GM23338 (cell line): ENCODE measurements at places on chromosomes 3 and 15. TPM values are rescaled to one million over a fixed set of nuclear protein-coding genes. Genes with fewer than 3 reads are reported as not detected.
A peak's percentile ranks its signal among the peaks of the same experiment; 100 is the strongest.

DNA sequence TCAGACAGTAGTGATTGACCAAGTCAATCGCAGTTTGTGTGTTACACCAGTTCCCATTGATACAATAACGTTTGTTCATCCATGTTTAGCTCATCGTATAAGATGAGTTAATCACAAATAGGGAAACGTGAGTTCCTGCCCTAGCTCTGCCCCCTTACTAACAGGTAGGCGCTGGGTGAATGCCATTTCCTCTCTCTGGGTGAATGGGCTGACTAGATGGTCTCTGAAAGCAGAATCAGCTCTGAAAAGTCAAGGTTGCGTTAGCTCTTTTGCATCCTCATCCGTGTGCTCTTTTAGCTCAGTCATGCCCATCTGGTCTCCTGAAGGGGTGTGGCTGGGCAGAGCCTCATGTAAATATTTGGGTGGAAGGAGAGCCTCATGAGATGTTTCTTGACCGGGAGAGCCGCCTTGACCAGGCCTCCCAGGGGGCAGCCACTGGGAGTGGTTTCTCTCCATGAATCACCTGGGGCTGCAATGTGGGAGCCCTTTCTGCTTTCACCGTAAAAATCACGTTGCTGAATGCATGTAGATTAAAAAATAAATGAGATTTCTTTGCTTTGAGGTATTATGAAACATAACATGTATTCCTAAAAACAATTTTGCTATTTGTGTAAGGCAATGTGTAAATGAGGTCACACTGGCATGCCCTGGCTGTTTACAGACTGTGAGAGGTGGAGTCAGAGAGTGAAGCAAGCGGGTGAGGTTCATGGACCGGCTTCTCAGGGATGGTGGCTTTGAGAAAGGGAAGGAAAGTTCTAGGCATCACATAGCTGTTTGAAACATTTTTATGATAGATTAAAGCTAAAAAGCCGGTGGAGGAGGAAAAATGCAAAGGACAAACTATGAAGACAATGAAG, 108.4 kb upstream of the RASGRP1 start:
- H3K27ac ChIP-seq = no peak overlapping the region
- H3K4me1 ChIP-seq = 0 out of 2 replicates have a peak, but pooled peaks cover 6% of the 10 kb centered on the region
- DNase-seq = no peak
- no peak overlapping the region for H3K4me3 ChIP-seq
- no peaks in the 10 kb centered on the region for H3K27me3 ChIP-seq
- no peaks in the 10 kb centered on the region for H3K36me3 ChIP-seq

GRCh38 chr3:29827756-29828155, 546.9 kb downstream of the RBMS3 start:
- peaks cover 6% of the 10 kb centered on the region; the same call in 1 of the 2 replicates for H3K4me1 ChIP-seq
- H3K27ac ChIP-seq = no peak overlapping the region
- H3K4me3 ChIP-seq = no peak overlapping the region
- no peak for DNase-seq
- H3K36me3 ChIP-seq = no peaks in the 10 kb centered on the region

DNA sequence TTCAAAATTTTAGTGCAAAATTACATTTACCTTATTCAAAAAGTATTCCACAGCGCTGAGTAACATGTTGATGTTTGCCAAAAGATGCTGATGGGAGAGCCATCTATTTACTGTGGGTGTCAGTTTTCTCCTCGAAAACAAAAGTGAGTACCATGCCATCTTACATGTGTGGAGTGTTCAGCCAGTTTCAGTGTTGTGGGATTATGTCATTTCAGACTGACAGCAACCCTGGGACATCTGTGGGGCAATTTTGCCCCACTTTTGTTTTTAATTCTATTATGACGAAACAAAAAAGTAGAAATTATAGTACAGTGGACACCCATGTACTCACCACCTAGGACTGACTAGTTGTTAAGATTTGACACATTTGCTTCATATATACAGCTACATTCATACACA, 19.6 kb downstream of the SLCO3A1 start:
- no peaks in the 10 kb centered on the region for H3K4me1 ChIP-seq
- no peak overlapping the region for H3K4me3 ChIP-seq
- no peak for DNase-seq
- no peak overlapping the region for H3K27ac ChIP-seq
- H3K36me3 ChIP-seq = no peaks in the 10 kb centered on the region

GRCh38 chr3:185114756-185115155, 38.1 kb downstream of the C3orf70 start:
- no peak for DNase-seq
- H3K27me3 ChIP-seq = no peaks in the 10 kb centered on the region
- no peak overlapping the region for H3K27ac ChIP-seq
- no peak overlapping the region for H3K4me3 ChIP-seq

DNA sequence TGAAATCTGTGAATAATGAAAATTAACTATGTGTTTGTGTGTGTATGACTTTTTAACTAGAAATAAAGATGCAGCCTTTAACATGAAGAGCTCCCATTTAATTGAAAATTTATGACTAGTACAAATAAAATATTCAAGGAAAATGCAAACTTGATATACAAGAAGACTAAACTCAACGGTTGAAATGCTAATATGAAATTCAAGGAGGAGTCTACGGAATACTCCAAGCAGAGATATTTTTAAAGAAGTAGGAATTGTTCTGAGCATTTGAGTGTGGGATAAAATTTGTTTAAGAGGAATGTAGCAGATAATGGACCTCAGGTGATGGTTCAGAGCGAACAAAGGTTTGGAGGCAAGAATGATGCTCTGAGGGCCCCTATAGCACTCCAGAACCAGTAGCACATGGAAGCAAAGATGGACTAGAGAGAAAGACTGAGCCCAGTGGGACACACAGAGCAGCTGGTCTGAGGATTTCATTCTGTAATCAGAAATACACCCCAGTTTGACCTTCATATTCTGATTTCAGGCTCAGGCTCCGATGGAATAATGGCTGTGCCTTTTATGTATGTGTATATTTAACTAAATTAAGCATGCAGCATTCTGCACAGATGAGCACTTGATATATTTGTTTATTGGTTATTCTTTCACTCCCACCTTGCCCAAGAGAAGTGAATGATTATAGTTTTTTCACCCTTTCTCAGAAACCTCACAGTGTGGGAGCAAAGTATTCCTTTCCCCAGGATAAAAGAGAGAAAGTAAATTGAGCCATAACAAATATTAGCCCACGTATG, 227.1 kb downstream of the ZPLD1 start:
- no peaks in the 10 kb centered on the region for H3K36me3 ChIP-seq
- no peak for DNase-seq
- H3K4me3 ChIP-seq = no peak overlapping the region
- no peak overlapping the region for H3K27ac ChIP-seq
- no peaks in the 10 kb centered on the region for H3K4me1 ChIP-seq

DNA sequence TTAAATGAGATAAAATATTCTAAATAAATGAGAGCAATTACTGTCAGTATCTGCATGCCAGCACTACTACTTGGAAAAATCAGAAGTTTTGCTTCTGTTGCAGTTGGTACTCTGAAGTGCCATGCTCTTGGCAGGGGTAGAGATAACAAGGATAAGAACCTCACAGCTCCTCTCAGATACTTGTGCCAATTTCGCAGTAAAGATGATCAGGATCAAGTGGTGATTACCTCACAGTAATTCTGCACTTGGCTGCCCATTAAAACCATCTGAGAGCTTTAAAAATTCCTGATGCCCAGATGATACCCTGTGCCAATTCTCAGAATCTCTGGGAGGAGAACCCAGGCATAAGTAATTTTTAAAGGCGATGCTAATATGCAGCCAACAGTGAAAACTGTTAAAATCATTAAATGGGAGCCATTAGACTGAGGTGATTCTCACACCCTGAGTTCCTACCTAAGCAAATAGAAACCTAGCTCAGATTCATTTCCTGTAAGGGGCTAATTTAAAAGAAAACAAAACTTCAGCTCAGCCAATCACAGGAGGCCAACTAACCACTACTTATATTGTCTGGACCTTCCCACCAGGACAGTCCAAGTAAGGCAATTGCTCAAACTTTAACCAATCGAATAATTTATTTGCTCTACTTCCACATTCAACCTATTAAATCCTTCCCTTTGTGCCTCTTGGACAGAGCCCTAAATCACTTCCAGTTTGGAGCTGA, 171.2 kb downstream of the KCNMB2 start:
- no peaks in the 10 kb centered on the region for H3K36me3 ChIP-seq
- H3K4me1 ChIP-seq = peaks cover 22% of the 10 kb centered on the region
- H3K27me3 ChIP-seq = no peaks in the 10 kb centered on the region
- H3K4me3 ChIP-seq = no peak overlapping the region
- DNase-seq = no peak
- H3K27ac ChIP-seq = no peak overlapping the region

- no peak overlapping the region for H3K4me3 ChIP-seq
- H3K27me3 ChIP-seq = no peaks in the 10 kb centered on the region
- peaks cover 9% of the 10 kb centered on the region; the same call in 1 of the 2 replicates for H3K4me1 ChIP-seq
Observed at GRCh38 chr3:115363071-115363470, 216.0 kb upstream of the ZBTB20 start.

GRCh38 chr15:66994927-66995656, 70.3 kb upstream of the SMAD3 start:
- DNase-seq = no peak
- no peaks in the 10 kb centered on the region for H3K27me3 ChIP-seq
- no peaks in the 10 kb centered on the region; the same call in 1 of the 2 replicates for H3K4me1 ChIP-seq
- H3K27ac ChIP-seq = no peak overlapping the region
- no peaks in the 10 kb centered on the region for H3K36me3 ChIP-seq

DNA sequence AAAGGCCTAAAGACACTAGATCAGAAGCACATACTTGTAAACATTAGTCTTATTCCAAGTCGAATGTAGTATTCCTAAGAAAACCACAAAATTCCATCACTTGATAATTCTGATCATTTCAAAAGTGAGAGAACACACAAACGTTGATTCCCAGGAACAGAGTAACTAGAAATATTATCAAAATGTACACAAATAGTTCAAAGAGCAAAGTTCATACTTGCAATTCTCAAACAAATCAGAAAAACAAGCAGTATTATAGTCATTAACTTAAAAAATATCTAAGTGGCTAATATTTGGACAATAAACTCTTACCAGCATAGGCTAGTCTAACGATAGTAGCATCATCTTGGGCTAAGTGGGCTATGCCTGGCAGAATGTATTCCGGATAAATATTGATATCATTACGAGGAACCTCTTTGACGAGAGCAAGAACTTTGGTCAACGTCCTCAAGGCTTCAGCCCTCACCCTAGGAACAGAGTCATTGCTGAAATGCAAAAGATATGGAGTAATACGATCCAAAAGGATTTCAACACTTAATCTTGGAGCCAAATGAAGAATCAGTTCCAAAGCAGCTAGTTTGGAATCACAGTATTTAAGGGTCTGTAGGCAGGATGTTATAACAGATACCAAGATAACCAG, 13.3 kb downstream of the PIK3R4 start:
- no peaks in the 10 kb centered on the region for H3K4me1 ChIP-seq
- H3K36me3 ChIP-seq = peaks cover 15% of the 10 kb centered on the region; the same call in 1 of the 2 replicates
- no peaks in the 10 kb centered on the region for H3K27me3 ChIP-seq
- H3K4me3 ChIP-seq = no peak overlapping the region
- DNase-seq = no peak

- H3K27me3 ChIP-seq = no peaks in the 10 kb centered on the region
- H3K4me1 ChIP-seq = no peaks in the 10 kb centered on the region
- no peak overlapping the region for H3K4me3 ChIP-seq
- H3K36me3 ChIP-seq = no peaks in the 10 kb centered on the region
Observed at GRCh38 chr3:134437211-134437752, 48.5 kb downstream of the ANAPC13 start.

GRCh38 chr3:61594144-61594963, 33.0 kb downstream of the PTPRG start:
- no peak overlapping the region for H3K27ac ChIP-seq
- no peaks in the 10 kb centered on the region for H3K36me3 ChIP-seq
- no peaks in the 10 kb centered on the region for H3K27me3 ChIP-seq
- DNase-seq = no peak
- H3K4me3 ChIP-seq = no peak overlapping the region

- H3K36me3 ChIP-seq = no peaks in the 10 kb centered on the region
- no peaks in the 10 kb centered on the region for H3K4me1 ChIP-seq
- DNase-seq = peak; percentile 76
- H3K27ac ChIP-seq = no peak overlapping the region
- H3K4me3 ChIP-seq = no peak overlapping the region
Observed at GRCh38 chr3:61381745-61382392, 130.6 kb upstream of the FHIT start.

DNA sequence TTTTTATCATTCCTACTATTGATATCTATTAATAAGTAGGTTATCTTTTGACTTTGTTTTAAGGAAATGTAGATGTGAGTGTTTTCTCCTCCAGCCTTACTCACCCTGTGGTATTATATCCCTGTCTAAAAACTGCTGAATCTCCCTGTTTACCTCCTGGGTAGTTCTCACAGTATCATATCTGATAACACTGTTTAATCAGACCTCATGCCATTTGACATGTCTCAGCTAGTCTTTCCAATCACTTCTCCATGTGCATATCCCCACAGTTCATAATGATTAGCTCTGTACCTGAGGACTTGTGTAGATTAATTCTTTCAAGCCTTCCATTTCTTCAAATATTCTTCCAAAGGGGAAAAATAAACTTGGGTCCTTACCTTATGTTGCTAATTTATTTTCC, 30.7 kb downstream of the DUOX2 start:
- H3K4me3 ChIP-seq = no peak overlapping the region
- DNase-seq = no peak
- H3K4me1 ChIP-seq = no peaks in the 10 kb centered on the region
- H3K27me3 ChIP-seq = no peaks in the 10 kb centered on the region
- no peak overlapping the region for H3K27ac ChIP-seq
- H3K36me3 ChIP-seq = no peaks in the 10 kb centered on the region

Gene OCA2
- total RNA-seq = 0.39 and 0.69 TPM in 2 replicates

Gene TMEM108
- total RNA-seq = 7.4 and 7.9 TPM in 2 replicates

Gene PYGO1
- total RNA-seq = 0.50 and 0.52 TPM in 2 replicates

Gene NR1I2
- total RNA-seq = 3.9 and 4.4 TPM in 2 replicates

Gene PRSS50
- 1.4 and 1.5 TPM in 2 replicates for total RNA-seq

Gene CEP70
- total RNA-seq = 24.9 and 28.8 TPM in 2 replicates

Gene CSPG4
- total RNA-seq = 3.6 and 4.0 TPM in 2 replicates

Gene CFAP100
- total RNA-seq = 0.07 TPM in 1 of 2 replicates, not detected in the other

Gene ERC2
- total RNA-seq = 11.8 and 12.2 TPM in 2 replicates
